Chondrocyte (in vitro differentiated cells): ENCODE measurements at places on chromosomes 2 and 18. TPM values are rescaled to one million over a fixed set of nuclear protein-coding genes. Genes with fewer than 3 reads are reported as not detected.

The CCDC138 gene
- total RNA-seq, result 2.9 to 5.9 TPM (median 4.1 TPM) in 3 replicates

The CHRNG gene
- total RNA-seq, result not detected in 3 replicates

The MC2R gene
- total RNA-seq, result not detected in 3 replicates

The CYS1 gene
- 4.9 to 7.0 TPM (median 5.4 TPM) in 3 replicates for total RNA-seq

The FAM110C gene
- 0.22 to 1.7 TPM (median 1.3 TPM) in 3 replicates for total RNA-seq

DNA sequence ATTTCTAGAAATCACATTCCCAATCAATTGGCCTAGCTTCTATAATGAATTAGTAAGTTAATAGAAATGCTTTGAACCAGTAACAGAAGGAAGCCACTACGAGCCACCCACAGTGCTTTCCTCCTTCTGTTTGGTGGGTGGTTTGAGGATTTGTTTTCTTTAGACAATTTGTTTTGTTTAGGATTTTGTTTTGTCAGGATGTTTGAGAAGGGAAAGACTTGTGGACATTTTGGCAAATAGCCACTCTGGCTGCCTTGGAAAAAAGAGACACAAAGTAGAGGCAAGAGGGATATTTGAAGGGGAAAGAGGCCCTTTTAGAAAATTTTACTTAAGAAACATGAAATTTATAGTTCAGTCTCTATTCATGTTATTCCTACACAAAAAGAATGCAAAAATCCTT is 47.7 kb downstream of the TANK start:
- DNase-seq, result no peak
- H3K4me3 ChIP-seq, result no peak overlapping the region
- no peak overlapping the region for H3K27ac ChIP-seq
- peaks cover 22% of the 10 kb centered on the region for H3K4me1 ChIP-seq
- H3K36me3 ChIP-seq, result peaks cover 9% of the 10 kb centered on the region
- no peaks in the 10 kb centered on the region for H3K27me3 ChIP-seq

GRCh38 chr2:118939994-118940393 is 2.0 kb upstream of the MARCO start:
- H3K4me1 ChIP-seq, result no peaks in the 10 kb centered on the region
- H3K27ac ChIP-seq, result no peak overlapping the region
- no peak overlapping the region for H3K4me3 ChIP-seq
- peaks cover 9% of the 10 kb centered on the region for H3K27me3 ChIP-seq
- no peak for DNase-seq

DNA sequence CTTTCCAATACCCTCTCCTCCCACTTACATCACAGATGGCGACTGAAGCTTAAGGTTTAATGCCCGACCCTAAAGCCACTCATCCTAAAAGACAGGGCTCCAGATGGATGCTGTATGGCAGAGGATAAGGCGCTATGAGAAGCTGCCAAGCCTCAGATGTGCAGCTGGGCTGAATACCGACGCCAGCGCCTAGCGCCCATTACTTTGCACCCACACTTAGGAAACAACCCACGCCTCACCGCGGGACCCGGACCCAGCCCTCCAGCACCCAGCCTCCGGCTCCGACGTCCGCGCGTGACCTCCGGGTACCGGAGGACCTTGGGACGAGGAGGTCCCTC is 335 bp downstream of the TRAK2 start:
- no peaks in the 10 kb centered on the region for H3K27me3 ChIP-seq
- peaks cover 28% of the 10 kb centered on the region for H3K4me1 ChIP-seq
- peak overlapping the region; percentile 96 for H3K27ac ChIP-seq

- no peak overlapping the region for H3K4me3 ChIP-seq
- H3K4me1 ChIP-seq, result no peaks in the 10 kb centered on the region
- peaks cover 1% of the 10 kb centered on the region for H3K36me3 ChIP-seq
- H3K27me3 ChIP-seq, result no peaks in the 10 kb centered on the region
- no peak for DNase-seq
Observed at GRCh38 chr2:212119591-212119990, 419.0 kb downstream of the ERBB4 start.

DNA sequence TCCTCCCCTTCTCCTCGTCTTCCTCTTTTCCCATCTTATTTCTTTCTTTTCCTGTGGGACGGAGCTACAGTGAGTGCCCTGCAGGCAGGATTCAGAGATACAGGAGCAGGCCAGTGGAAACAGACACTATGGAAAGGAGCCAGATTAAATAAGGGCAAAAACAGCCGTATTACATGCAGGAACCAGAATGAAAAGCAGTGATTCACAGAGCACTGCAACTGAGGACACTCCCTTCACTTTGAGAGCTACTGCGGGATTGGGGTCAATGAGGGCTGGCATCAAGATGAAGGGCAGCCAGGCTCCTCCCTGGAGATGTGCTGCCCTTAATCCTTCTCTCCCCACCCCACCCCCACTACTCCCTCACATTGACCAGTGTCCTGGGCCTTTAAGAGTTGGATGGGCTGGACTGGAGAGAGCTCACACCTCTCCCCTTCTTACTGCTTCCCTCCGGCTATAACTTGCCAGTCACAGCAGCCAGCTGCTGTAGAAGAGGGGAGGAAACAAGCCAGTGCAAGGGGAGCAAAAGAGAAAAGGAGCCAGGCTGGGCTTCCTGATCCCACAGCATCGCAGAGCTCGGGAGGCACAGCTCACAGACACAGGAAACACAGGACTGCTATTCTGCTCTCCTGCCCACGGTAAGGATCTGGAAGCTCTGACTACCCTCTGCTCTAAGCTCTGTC is at the start of gene PLCD4:
Gene PLCD4 (plus strand): TSS at position 464 of the 680 bp plus-strand sequence. CDS start 7,841 bp downstream, outside the sequence.
- DNase-seq, result no peak
- peak within 1 kb of the TSS; percentile 67 for H3K4me3 ChIP-seq
- H3K4me1 ChIP-seq, result peaks cover 38% of the 10 kb centered on the region
- no peaks in the 10 kb centered on the region for H3K27me3 ChIP-seq
- no peaks in the 10 kb centered on the region for H3K36me3 ChIP-seq
- peak within 1 kb of the TSS; percentile 87 for H3K27ac ChIP-seq

DNA sequence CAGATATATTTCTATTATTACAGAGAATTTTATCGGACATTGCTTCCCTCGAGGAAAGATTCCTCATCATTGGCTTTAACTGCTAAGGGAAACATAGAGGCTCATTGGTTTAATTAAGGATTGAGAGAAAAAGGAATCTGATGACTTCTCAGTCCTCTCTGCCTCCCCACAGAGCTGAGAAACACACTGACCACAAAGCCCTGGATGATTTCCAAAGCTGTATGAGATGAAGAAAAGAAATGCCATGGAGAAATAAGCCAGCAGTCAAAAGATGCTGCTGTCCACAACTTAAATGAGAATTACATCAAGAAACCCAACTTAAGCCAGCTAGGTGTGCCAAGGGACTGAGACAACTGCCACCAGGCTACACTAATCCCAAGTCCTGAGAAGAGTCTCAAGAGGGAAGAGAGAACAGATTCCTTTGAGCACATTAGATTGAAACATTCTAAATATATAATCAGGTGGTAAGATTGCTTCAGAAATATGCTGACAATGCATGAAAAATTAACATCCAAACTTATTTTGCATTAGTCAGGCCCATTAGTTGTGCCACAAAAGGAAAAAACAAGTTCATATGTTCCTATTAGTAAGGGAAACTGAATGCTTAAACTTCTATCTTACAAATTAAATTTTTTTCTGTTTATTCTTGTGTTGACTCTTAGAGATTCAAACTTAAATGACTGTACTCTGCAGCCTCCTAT is 308.1 kb upstream of the CYRIA start:
- no peaks in the 10 kb centered on the region for H3K36me3 ChIP-seq
- DNase-seq, result no peak
- H3K27ac ChIP-seq, result no peak overlapping the region
- peaks cover 2% of the 10 kb centered on the region for H3K27me3 ChIP-seq
- H3K4me3 ChIP-seq, result no peak overlapping the region
- H3K4me1 ChIP-seq, result no peaks in the 10 kb centered on the region

DNA sequence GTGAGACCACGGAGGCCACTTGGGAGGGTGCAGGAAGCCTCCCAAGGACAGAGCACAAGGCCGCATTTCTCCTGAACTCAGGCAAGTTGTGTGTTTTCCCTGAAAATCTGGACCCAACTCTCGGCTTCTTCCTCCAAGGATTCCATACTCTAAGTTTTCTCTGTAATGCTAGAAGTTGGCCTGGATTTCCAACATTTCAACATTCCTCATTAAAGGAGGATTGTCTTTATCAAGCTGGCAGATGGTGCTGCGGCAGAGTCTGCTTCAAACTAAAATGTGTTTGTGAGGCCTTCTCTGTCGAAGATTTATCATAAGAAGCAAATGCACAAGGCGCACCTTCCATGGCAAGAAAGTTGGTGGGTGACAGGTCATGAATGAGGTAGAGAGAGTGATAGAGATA is 94.4 kb upstream of the SATB2 start:
- no peak overlapping the region for H3K27ac ChIP-seq
- DNase-seq, result no peak
- H3K4me1 ChIP-seq, result no peaks in the 10 kb centered on the region
- H3K27me3 ChIP-seq, result no peaks in the 10 kb centered on the region
- no peak overlapping the region for H3K4me3 ChIP-seq

- peaks cover 10% of the 10 kb centered on the region for H3K4me1 ChIP-seq
- H3K36me3 ChIP-seq, result peaks cover 1% of the 10 kb centered on the region
- peaks cover 1% of the 10 kb centered on the region for H3K27me3 ChIP-seq
- no peak for DNase-seq
- no peak overlapping the region for H3K4me3 ChIP-seq
Observed at GRCh38 chr18:34972765-34973414, 68.3 kb upstream of the MAPRE2 start.

DNA sequence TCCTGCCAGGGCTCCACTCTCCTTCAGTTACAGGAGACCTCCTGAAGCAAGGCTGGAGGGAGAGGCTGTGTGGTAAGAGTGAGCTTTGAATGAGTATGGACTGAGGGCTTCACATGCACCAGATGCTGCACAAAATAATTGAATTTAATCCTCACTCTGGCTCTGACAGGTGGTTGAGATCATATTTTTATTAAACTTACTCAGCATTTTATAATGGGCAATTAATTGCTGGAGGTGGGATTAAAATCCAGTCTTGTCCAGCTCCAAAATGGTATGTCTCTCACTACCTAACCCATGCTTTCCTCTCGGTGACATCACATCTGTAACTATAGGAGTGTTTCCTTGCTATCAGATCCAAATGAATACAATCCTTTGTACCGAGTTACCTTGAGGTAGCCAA is 66.2 kb upstream of the AQP4 start:
- peaks cover 11% of the 10 kb centered on the region for H3K27me3 ChIP-seq
- no peak for DNase-seq
- no peak overlapping the region for H3K27ac ChIP-seq
- no peaks in the 10 kb centered on the region for H3K4me1 ChIP-seq

- no peak for DNase-seq
- no peaks in the 10 kb centered on the region for H3K36me3 ChIP-seq
- peak overlapping the region; percentile 99 for H3K27ac ChIP-seq
- no peaks in the 10 kb centered on the region for H3K27me3 ChIP-seq
Observed at GRCh38 chr2:70133491-70134322, 46.4 kb downstream of the PCBP1 start.

- no peak for DNase-seq
- H3K36me3 ChIP-seq, result peaks cover 35% of the 10 kb centered on the region
- no peak overlapping the region for H3K4me3 ChIP-seq
Observed at GRCh38 chr2:121376535-121377250, 91.7 kb upstream of the TFCP2L1 start.

GRCh38 chr2:149527998-149528755 is 59.4 kb downstream of the MMADHC start:
- H3K4me1 ChIP-seq, result peaks cover 16% of the 10 kb centered on the region
- no peak for DNase-seq
- H3K36me3 ChIP-seq, result no peaks in the 10 kb centered on the region
- H3K27ac ChIP-seq, result no peak overlapping the region
- no peak overlapping the region for H3K4me3 ChIP-seq

GRCh38 chr18:31451625-31452024 is 4.1 kb downstream of the DSG3 start:
- peaks cover 5% of the 10 kb centered on the region for H3K4me1 ChIP-seq
- H3K36me3 ChIP-seq, result no peaks in the 10 kb centered on the region
- no peak overlapping the region for H3K27ac ChIP-seq
- no peak for DNase-seq

GRCh38 chr2:241496904-241497877 is 11.2 kb downstream of the STK25 start:
- no peak for DNase-seq
- H3K36me3 ChIP-seq, result peaks cover 18% of the 10 kb centered on the region
- no peak overlapping the region for H3K27ac ChIP-seq
- H3K27me3 ChIP-seq, result no peaks in the 10 kb centered on the region
- no peaks in the 10 kb centered on the region for H3K4me1 ChIP-seq
- H3K4me3 ChIP-seq, result no peak overlapping the region

DNA sequence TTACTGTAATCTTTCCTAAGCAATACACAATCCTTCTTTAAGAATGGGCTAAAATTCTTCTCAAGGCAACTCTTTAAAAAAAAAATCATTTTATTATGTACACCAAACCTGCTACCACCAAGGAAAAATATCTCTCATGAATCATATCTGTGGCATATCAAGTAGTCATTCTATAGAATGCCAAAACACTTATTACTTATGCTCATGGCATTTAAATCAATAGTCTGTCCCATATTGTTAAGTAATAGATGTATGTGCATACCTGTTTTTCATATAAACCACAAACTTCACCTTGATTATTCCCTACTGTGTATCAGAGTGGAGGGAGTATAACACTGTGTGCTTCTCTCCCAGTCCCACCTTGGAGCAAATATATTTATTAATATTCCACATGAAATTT is 95.8 kb upstream of the SETBP1 start:
- no peak for DNase-seq
- peaks cover 40% of the 10 kb centered on the region for H3K4me1 ChIP-seq
- no peak overlapping the region for H3K27ac ChIP-seq
- no peak overlapping the region for H3K4me3 ChIP-seq
- no peaks in the 10 kb centered on the region for H3K27me3 ChIP-seq
- H3K36me3 ChIP-seq, result no peaks in the 10 kb centered on the region

- H3K36me3 ChIP-seq, result no peaks in the 10 kb centered on the region
- DNase-seq, result no peak
- no peaks in the 10 kb centered on the region for H3K4me1 ChIP-seq
- no peak overlapping the region for H3K4me3 ChIP-seq
Observed at GRCh38 chr2:14761118-14761517, 128.6 kb downstream of the LRATD1 start.

DNA sequence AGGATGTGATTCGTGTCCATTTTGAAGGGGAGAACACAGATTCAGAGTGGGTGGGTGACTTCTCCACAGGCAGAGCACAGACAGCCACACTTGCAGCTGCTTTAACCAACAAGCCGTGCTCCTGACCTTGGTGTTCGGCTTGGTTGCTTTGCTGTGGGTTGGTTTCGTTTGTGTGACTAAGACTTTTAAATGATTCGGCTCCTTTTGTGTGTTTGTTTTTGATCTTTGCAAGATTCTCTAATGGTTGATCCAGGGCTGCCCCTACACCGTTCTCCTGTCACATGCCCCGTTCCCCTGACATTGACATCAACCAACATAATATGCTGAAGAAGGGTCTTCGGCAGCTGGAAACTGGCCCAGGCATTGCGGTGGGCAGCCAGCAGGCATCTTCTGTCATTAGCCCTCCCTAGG is 95.9 kb upstream of the MBOAT2 start:
- H3K27ac ChIP-seq, result no peak overlapping the region
- DNase-seq, result no peak
- no peaks in the 10 kb centered on the region for H3K36me3 ChIP-seq
- no peaks in the 10 kb centered on the region for H3K27me3 ChIP-seq
- H3K4me1 ChIP-seq, result peaks cover 40% of the 10 kb centered on the region

- no peaks in the 10 kb centered on the region for H3K4me1 ChIP-seq
- H3K36me3 ChIP-seq, result peaks cover 2% of the 10 kb centered on the region
- no peak for DNase-seq
- peaks cover 23% of the 10 kb centered on the region for H3K27me3 ChIP-seq
Observed at GRCh38 chr18:43578706-43579105, 301.4 kb upstream of the SYT4 start.
